ENCODE measurements at places on chromosomes 12 and 14. TPM values are rescaled to one million over a fixed set of nuclear protein-coding genes. Genes with fewer than 3 reads are reported as not detected.

The LTBP2 gene
- 251 TPM for total RNA-seq

The CCDC63 gene
- total RNA-seq, result not detected

The ASB2 gene
- 0.58 TPM for total RNA-seq

The FGF23 gene
- not detected for total RNA-seq

The TAS2R30 gene
- total RNA-seq, result 0.73 TPM

The ITPK1 gene
- total RNA-seq, result 36.3 TPM

The CCER1 gene
- total RNA-seq, result not detected

The OTOGL gene
- total RNA-seq, result 0.10 TPM

The ST8SIA1 gene
- 1.0 TPM for total RNA-seq

The CCDC184 gene
- 0.41 TPM for total RNA-seq

The NELL2 gene
- 0.35 TPM for total RNA-seq

The GSC gene
- not detected for total RNA-seq

The CPSF6 gene
- total RNA-seq, result 29.2 TPM

The FOXG1 gene
- total RNA-seq, result not detected

The BORCS5 gene
- total RNA-seq, result 5.7 TPM

The HOXC9 gene
- total RNA-seq, result 5.7 TPM

The DENND5B gene
- 10.7 TPM for total RNA-seq

The IQSEC3 gene
- total RNA-seq, result 0.18 TPM

The GPR137C gene
- total RNA-seq, result 2.1 TPM

The ANKRD33 gene
- total RNA-seq, result 1.2 TPM

The TMPRSS12 gene
- not detected for total RNA-seq

The NPFF gene
- total RNA-seq, result not detected

The NANOG gene
- total RNA-seq, result not detected

The BCAT1 gene
- 130 TPM for total RNA-seq

The CIDEB gene
- 2.0 TPM for total RNA-seq

The CLSTN3 gene
- total RNA-seq, result 138 TPM

The FSCB gene
- not detected for total RNA-seq
